ENCODE measurements at places on chromosomes 11 and 22.

GRCh38 chr22:43126501-43127165 is 16.1 kb downstream of the BIK start:
- no peak for DNase-seq

GRCh38 chr11:79742176-79742575 is 301.3 kb upstream of the TENM4 start:
- DNase-seq, result no peak

- DNase-seq, result no peak
These were observed 399.0 kb upstream of the CADM1 start for GRCh38 chr11:115903179-115903578.

DNA sequence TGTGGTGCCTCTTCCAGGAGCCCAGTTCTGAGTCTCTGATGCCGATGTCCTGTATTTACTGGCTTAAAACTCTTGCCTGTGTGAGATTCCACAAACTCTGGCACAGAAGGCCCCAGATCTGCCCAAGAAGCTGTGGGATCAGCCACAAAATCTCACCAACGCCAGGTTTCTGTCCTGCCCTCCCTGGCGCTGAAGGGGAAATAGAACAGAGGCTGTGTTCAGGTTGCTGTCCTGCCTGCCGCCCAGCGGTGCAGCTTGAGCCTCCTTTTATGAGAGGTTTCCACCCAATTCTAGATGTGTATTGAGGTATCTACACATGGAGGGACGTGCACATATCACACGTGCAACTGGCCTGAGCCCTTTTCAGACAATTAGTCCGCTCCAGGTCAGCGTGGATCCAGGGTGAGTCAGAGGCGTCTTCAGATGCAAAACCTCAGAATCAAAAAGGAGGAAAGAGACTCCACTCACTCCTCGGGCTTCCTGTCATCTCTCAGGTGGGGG is 2.2 kb downstream of the TMEM80 start:
- DNase-seq, result no peak

GRCh38 chr11:20056109-20056949 is 103.9 kb downstream of the DBX1 start:
- DNase-seq, result no peak

GRCh38 chr11:56172256-56172830 is 4.1 kb upstream of the OR5J2 start:
- DNase-seq, result no peak

DNA sequence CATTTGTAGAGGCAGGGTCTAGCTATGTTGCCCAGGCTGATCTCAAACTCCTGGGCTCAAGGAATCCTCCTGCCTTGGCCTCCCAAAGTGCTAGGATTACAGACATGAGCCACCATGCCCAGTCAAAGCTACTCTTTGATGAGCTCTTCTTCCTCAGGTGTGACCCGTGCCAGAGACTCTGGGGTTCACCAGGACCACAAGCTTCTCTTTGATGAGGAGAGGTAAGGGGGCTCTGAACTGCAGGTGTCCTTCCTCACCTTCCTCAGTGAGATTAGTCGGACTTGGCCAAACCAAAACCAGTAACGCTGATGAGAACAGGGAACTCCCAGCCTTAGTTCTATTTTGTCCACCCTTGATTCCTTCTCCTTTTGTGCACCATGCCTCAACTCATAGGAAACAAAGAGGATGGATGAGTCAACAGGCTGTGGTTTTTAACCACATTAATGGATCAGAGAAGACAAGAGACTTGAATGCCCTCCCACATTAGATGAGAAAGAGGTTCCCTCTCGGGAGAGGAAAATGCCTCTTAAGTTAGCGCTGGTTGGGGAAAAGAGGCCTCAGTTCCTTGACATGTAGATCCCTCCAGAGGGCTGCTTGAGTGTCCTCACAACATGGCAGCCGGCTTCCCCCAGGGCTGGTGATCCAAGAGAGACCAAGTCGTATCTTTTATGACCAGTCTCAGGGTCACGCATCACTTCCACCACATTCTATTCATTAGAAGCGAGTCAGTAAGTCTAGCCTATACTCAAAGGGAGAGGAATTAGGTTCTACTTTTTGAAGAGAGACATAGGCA is 25.7 kb upstream of the CTR9 start:
- DNase-seq, result peak; percentile 31

- DNase-seq, result no peak
These were observed 7.3 kb upstream of the APOBEC3B start for GRCh38 chr22:38974826-38975175.

DNA sequence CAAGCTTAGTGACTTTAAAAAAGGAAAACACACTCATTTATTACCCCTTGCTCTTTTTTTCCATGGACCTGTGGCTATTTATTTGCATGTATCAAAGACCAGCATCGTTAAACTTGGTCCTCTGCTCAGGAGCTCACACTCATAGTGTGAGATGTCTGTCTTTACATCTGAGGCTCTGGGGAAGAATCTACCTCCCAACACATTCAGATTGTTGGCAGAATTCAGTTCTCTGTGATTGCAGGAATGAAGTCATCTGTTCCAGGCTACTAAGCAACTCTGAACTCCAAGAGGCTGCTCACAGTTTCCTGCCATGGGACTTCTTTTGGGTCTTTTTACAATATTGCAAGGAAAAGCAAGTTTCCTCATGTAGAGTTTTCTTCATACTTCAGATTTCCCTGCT is 138.8 kb downstream of the LRRC4C start:
- no peak for DNase-seq

DNA sequence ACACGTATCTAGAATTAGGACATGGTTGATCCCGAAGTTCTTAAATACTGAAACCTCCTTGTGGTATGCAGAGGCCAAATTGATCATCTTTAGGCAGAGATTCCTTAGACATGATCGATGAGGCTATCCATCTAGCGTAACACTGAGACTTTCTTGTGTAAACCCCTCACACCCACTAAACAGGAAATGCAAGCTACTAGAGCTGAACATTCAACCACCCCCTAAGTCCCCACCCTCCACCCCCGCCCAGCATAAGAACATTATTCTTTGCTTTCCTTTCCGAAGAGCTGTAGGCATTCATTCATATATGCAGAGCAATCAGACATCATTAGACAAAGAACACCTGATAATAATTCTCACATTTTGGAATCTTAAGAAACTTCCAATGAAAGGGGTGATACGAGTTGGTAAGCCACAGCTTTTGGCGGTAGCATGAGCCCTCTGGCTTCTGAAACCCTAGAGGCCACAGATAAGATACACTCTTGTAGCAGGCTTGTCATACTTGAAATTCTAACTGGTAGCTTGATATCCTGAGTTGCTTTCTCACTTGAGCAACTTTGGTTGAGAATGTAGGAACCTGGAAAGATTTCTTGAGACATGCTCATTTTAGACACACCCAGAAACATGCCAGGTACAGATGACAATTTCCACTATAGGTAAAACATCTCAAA is 42.2 kb downstream of the FLI1 start:
- no peak for DNase-seq

DNA sequence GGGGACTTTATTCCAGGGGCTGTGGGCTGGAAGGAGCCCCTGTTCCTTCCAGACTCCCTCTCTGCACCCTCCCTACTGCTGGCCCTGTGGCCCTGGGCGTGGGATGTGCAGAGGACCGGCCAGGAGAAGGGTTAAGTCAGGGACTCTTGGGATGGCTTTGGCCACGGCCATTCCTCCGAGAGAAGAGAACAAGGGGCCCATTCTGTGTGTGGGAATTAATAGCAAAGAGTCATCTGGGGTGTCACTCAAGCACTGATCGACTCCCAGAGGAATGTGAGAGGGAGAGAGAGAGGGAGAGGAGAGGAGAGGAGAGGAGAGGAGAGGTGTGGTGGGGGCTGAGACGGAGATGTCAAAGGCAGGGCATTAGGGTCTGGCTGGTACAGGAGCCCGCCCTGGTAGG is 14.2 kb upstream of the SOX10 start:
- DNase-seq, result no peak

- DNase-seq, result no peak
These were observed 2.9 kb upstream of the AKIP1 start for GRCh38 chr11:8908099-8908498.

GRCh38 chr11:122241566-122241965 is 125.6 kb upstream of the BLID start:
- no peak for DNase-seq

GRCh38 chr11:111921541-111922230 is 3.0 kb downstream of the C11orf52 start:
- no peak for DNase-seq

DNA sequence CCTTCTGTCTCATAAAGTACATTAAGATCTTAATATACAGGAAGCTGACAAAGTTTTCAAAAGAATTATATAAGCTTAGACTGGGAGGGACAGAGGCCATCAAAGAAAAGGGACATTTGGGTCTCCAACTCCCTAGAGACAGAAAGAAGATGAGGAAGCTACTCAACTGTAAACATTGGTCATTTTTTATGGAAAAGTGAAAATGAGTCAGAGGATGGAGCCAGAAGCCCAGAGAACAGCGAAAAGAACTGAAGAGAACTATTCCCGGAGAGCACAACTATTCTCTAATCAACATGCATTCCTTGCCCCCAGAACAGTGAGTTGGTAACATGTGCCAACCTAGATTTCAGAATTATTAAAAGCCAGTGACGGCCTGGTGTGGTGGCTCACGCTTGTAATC is 779.3 kb downstream of the DLG2 start:
- DNase-seq, result no peak

GRCh38 chr22:50528682-50529415 is 963 bp downstream of the TYMP start:
- DNase-seq, result no peak

DNA sequence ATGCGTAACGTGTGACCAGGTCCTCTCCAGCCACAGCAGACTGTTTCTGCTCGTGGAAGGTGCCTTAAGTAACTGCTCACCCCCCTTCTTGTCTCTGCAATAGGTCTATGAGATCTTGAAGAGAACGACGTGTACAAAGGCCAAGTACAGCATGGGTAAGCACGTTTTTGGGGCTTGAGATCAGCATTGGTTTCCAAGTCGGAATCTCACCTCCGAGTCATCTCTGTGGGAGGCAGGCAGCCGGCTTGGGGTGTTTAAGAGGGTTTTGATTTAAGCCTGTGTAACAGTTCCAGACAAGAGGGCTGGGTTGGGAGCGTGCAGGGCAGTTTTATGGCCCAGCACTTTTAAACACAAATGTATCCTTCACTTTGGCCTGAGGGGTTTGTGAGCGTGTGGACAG is 30.1 kb downstream of the ANO1 start:
- no peak for DNase-seq

DNA sequence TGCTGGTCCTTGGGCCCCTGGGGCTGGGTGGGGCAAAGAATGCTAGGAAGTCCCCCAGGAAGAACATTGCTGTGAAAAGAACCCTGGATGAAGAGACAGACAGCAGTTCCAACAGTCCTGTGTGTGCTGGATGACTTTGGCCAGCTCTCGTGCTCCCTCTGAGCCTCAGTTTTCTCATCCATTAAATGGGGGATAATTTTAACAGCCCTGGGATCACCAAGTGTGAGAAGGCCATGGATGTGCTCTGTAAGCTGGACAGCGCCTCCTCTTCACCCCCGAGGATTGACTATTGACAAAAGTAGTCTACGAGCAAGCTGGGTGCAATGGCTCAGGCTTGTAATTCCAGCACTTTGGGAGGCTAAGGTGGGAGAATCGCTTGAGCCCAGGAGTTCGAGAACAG is 2.5 kb downstream of the LARGE2 start:
- DNase-seq, result no peak

- DNase-seq, result no peak
These were observed 75.9 kb downstream of the PHF21B start for GRCh38 chr22:44933666-44934453.

DNA sequence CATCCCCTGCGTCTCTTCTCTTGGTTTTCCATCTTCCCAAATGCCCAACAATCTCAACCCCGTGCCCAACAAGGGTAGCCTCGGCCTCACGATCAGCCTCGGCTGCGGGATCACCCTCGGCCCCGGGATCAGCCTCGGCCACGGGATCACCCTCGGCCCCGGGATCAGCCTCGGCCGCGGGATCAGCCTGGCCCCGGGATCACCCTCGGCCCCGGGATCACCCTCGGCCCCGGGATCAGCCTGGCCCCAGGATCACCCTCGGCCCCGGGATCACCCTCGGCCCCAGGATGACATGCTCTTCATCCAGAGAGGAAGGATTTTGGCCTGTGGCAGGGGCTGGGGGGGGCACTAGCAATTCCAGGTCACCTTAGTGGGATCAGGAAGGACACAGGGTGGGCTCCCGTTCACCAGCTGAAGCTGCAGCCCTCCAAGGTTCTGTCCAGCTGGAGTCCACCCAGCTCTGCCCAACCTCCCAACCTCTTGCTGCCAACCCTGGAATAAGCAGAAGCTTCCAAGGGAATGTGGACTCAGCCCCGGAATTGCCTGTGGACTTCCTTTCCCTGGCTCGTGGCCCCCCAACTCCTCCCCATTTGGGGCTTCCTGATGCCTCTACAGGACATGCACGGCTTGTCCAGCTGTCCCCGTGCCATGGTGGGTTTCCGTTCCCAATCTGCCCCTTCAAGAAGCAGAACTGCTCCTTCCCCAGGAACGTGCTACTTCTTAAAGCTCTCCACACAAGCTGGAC is 6.2 kb downstream of the ALG12 start:
- no peak for DNase-seq

GRCh38 chr11:83166193-83166866 is 9.4 kb downstream of the PCF11 start:
- no peak for DNase-seq

DNA sequence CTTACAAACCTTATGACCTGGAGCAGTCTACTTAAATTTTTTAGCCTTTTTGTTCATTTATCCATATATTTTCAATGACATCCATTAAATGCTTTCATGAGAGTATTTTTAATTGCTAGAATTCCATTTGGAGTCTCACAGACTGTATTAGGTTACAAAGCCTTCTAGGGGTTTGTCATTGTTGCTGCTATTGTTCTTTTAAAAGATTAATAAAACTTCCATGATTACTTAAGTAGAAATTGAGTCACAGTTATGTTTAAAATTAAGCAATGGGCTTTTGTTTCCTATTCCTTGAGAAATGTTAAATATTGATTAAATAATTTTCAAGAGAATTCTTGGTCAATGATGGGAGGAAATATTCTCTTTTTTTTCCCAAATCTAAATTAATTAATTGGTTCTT is 1408.4 kb upstream of the RAG2 start:
- no peak for DNase-seq

GRCh38 chr11:59615120-59615636 is 396 bp downstream of the OSBP start:
- DNase-seq, result peak; percentile 76

GRCh38 chr11:58530236-58530635 is 22.3 kb upstream of the OR5B21 start:
- peak; percentile 48 for DNase-seq

GRCh38 chr11:122267602-122268001 is 151.6 kb upstream of the BLID start:
- no peak for DNase-seq

GRCh38 chr11:82794490-82794889 is 60.8 kb upstream of the FAM181B start:
- DNase-seq, result no peak

GRCh38 chr22:18091916-18092526 is 14.2 kb downstream of the PEX26 start:
- peak; percentile 51 for DNase-seq

DNA sequence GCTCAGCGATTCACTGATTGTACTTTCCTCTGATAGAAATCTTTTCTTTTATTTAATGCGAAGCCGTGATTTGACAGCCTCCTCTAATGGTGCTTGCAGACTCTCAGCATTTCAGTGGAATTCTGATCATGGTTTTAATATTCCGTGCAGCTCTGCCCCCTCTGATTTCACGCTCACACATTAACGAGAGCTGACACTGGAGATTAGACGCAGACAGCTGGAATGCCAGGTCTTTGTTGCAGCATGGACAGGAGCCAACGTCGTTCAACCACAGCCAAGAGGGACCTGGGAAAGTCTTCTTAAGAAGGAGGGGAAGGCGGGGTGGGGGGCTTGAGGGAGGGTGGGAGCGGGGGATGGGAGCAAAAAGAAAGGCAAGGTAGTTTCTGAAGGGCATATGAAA is 186.4 kb downstream of the BLID start:
- DNase-seq, result no peak

- no peak for DNase-seq
These were observed 114.0 kb upstream of the SERPIND1 start for GRCh38 chr22:20659920-20660319.

Measured in CD4-positive, alpha-beta T cell treated with Interleukin-21 for 1 hour (primary cell).